ENCODE measurements at places on chromosomes 5 and 9.

GRCh38 chr9:4822057-4822456 is 29.3 kb downstream of the RCL1 start:
- no peak overlapping the region for H3K4me3 ChIP-seq
- H3K36me3 ChIP-seq = no peaks in the 10 kb centered on the region
- no peaks in the 10 kb centered on the region for H3K27me3 ChIP-seq
- H3K4me1 ChIP-seq = no peaks in the 10 kb centered on the region
- no peak overlapping the region for H3K27ac ChIP-seq

- DNase-seq = peak; percentile 69
- peak overlapping the region; percentile 46 for H3K27ac ChIP-seq
- no peaks in the 10 kb centered on the region for H3K27me3 ChIP-seq
Measured at GRCh38 chr9:113879911-113880310, 3.8 kb downstream of the ZNF618 start.

DNA sequence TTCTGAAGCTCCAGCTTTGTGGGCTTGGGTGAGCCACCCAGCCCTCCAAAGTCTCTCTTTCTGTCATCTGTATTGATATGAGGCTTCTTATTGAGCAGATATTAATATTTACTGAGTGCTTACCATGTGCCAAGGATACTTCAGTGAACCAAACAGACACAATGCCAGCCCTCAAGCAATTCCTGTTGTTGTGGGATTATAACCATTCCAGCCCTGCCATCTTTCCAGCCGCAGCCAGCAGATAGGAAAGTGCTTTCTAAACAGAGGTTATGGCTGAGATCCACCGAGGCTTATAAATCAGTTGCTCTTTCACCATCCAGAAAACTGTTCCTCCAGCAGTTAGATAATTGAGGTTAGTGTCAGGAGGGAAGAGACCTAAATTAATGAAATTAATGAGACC is 137.7 kb upstream of the ALDH1B1 start:
- no peak for DNase-seq
- H3K27ac ChIP-seq = no peak overlapping the region
- peaks cover 7% of the 10 kb centered on the region for H3K27me3 ChIP-seq
- H3K4me3 ChIP-seq = no peak overlapping the region

GRCh38 chr9:124618476-124618875 is 111.3 kb upstream of the NR5A1 start:
- H3K4me3 ChIP-seq = no peak overlapping the region
- H3K4me1 ChIP-seq = no peaks in the 10 kb centered on the region
- DNase-seq = no peak
- no peaks in the 10 kb centered on the region for H3K36me3 ChIP-seq

- H3K36me3 ChIP-seq = no peaks in the 10 kb centered on the region
- DNase-seq = no peak
- H3K4me3 ChIP-seq = no peak overlapping the region
- H3K27ac ChIP-seq = no peak overlapping the region
- H3K4me1 ChIP-seq = no peaks in the 10 kb centered on the region
Measured at GRCh38 chr5:154098465-154098864, 59.7 kb downstream of the MFAP3 start.

- no peaks in the 10 kb centered on the region for H3K36me3 ChIP-seq
- no peaks in the 10 kb centered on the region for H3K27me3 ChIP-seq
- H3K4me1 ChIP-seq = peaks cover 26% of the 10 kb centered on the region
- peak; percentile 86 for DNase-seq
- peak overlapping the region; percentile 17 for H3K27ac ChIP-seq
Measured at GRCh38 chr5:82165740-82166530, 112.2 kb downstream of the RPS23 start.

- H3K27me3 ChIP-seq = no peaks in the 10 kb centered on the region
- no peak overlapping the region for H3K27ac ChIP-seq
- no peak overlapping the region for H3K4me3 ChIP-seq
- no peaks in the 10 kb centered on the region for H3K4me1 ChIP-seq
- DNase-seq = no peak
Measured at GRCh38 chr5:109630093-109630492, 59.6 kb upstream of the MAN2A1 start.

- no peak overlapping the region for H3K27ac ChIP-seq
- H3K36me3 ChIP-seq = no peaks in the 10 kb centered on the region
- peak; percentile 36 for DNase-seq
- no peak overlapping the region for H3K4me3 ChIP-seq
- H3K27me3 ChIP-seq = no peaks in the 10 kb centered on the region
Measured at GRCh38 chr9:69584759-69585158, 87.4 kb downstream of the APBA1 start.

DNA sequence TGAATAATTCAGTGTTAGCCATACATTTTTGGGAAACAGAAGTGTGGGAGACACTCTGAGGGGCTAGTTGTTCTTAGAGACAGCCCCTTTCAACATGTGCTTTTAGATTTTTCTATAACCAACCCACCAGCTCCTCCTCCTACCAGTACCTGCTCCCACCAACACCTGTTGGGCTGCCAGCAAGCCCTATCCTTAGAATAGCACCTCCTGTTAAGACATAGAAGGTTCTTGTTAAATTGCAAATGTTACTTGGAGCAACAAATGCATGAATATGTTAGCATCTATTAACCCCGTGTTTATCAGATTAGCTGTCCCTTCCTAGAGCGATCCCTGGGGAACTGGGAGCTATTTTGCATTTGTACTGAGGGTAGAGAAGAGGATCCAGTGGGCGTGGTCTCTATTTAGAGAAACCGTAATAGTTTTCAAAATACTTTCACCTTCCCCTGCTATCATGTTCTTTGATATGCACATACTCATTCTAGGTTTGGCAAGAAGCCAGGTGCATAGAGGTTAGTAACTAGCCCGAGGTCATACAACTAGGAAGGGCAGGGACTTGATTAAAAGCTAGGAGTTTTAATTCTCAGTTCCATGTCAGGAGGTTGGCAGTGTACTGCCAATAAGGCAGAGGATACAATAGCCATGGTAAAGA is 334.4 kb downstream of the KCTD16 start:
- H3K4me1 ChIP-seq = no peaks in the 10 kb centered on the region
- H3K36me3 ChIP-seq = no peaks in the 10 kb centered on the region
- no peak for DNase-seq
- no peak overlapping the region for H3K4me3 ChIP-seq
- no peaks in the 10 kb centered on the region for H3K27me3 ChIP-seq

- peak; percentile 38 for DNase-seq
- H3K4me1 ChIP-seq = peaks cover 21% of the 10 kb centered on the region
- H3K36me3 ChIP-seq = peaks cover 4% of the 10 kb centered on the region
- no peak overlapping the region for H3K27ac ChIP-seq
Measured at GRCh38 chr9:132673355-132673754, 3.1 kb downstream of the GTF3C4 start.

GRCh38 chr5:143133721-143134120 is 269.8 kb downstream of the NR3C1 start:
- DNase-seq = no peak
- no peak overlapping the region for H3K27ac ChIP-seq
- no peaks in the 10 kb centered on the region for H3K4me1 ChIP-seq
- no peaks in the 10 kb centered on the region for H3K36me3 ChIP-seq
- H3K27me3 ChIP-seq = no peaks in the 10 kb centered on the region
- no peak overlapping the region for H3K4me3 ChIP-seq

GRCh38 chr5:55031492-55031891 is 7.4 kb downstream of the GZMK start:
- no peaks in the 10 kb centered on the region for H3K27me3 ChIP-seq
- DNase-seq = no peak
- H3K36me3 ChIP-seq = no peaks in the 10 kb centered on the region
- no peaks in the 10 kb centered on the region for H3K4me1 ChIP-seq

GRCh38 chr5:143826951-143827444 is 15.0 kb downstream of the HMHB1 start:
- no peaks in the 10 kb centered on the region for H3K27me3 ChIP-seq
- no peaks in the 10 kb centered on the region for H3K4me1 ChIP-seq
- H3K4me3 ChIP-seq = no peak overlapping the region
- H3K36me3 ChIP-seq = no peaks in the 10 kb centered on the region
- DNase-seq = peak; percentile 15

DNA sequence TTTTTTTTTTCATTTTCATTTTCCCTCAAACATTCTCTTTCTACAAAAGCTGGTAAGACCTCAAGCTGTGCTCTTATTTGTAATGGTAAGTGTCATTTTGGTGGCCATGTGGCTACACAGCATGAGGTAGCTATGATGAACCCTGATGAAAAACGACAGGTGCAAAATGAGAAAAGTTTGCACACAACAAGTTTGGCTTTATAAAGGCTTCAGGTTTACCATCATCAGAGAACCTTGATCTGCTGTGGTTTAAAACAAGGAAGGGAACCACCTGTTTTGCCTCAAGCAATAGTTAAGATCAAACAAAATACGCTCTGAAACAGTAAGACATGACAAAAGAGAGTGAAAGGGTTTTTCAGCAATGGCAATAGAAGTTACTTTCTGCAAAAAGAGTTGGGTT is 1124.6 kb upstream of the ACO1 start:
- H3K4me1 ChIP-seq = no peaks in the 10 kb centered on the region
- DNase-seq = no peak
- H3K4me3 ChIP-seq = no peak overlapping the region
- no peak overlapping the region for H3K27ac ChIP-seq
- no peaks in the 10 kb centered on the region for H3K36me3 ChIP-seq

GRCh38 chr5:164289526-164289925 is 784.1 kb downstream of the MAT2B start:
- DNase-seq = no peak
- H3K36me3 ChIP-seq = no peaks in the 10 kb centered on the region
- H3K4me3 ChIP-seq = no peak overlapping the region
- H3K4me1 ChIP-seq = no peaks in the 10 kb centered on the region
- H3K27ac ChIP-seq = no peak overlapping the region

GRCh38 chr9:126116351-126117157 is 210.1 kb upstream of the MVB12B start:
- H3K4me1 ChIP-seq = no peaks in the 10 kb centered on the region
- H3K4me3 ChIP-seq = no peak overlapping the region
- H3K27me3 ChIP-seq = no peaks in the 10 kb centered on the region
- H3K27ac ChIP-seq = no peak overlapping the region

- H3K4me1 ChIP-seq = no peaks in the 10 kb centered on the region
- no peak overlapping the region for H3K27ac ChIP-seq
- no peak overlapping the region for H3K4me3 ChIP-seq
Measured at GRCh38 chr9:72758944-72759343, 193.9 kb downstream of the ALDH1A1 start.

DNA sequence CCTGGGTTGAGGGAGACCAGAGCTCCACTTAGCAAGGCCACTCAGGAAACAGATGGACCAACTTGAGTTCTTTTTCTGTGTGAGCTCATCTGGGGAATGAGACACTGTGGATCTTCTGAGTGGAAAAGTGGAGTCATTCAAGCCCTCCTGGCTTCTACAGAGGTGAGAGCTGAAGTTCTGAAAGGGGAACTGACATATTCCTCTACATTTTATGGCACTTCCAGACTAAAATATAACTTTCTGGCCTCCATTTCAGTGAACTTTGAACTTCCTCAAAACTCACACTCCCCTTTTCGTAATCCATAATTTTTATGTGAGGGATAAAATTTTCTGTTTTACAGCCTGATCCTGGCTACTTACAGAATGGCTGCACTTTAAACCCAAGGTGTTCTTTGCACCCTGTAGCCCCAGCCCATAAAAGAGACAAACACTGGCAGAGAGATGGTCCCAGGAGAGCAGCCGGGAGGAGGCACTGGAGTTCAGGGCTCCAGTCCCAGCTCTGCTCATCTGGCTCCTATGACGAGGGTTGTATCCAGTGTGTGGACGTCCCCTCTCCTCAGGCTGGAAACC is 10.8 kb downstream of the SPAAR start:
- H3K4me1 ChIP-seq = peaks cover 7% of the 10 kb centered on the region
- H3K36me3 ChIP-seq = no peaks in the 10 kb centered on the region
- DNase-seq = no peak
- H3K27me3 ChIP-seq = no peaks in the 10 kb centered on the region
- H3K4me3 ChIP-seq = no peak overlapping the region
- H3K27ac ChIP-seq = no peak overlapping the region

GRCh38 chr9:7341571-7341970 is 458.0 kb downstream of the DMAC1 start:
- H3K4me3 ChIP-seq = no peak overlapping the region
- DNase-seq = no peak
- H3K27ac ChIP-seq = no peak overlapping the region
- no peaks in the 10 kb centered on the region for H3K4me1 ChIP-seq
- no peaks in the 10 kb centered on the region for H3K36me3 ChIP-seq
- no peaks in the 10 kb centered on the region for H3K27me3 ChIP-seq

DNA sequence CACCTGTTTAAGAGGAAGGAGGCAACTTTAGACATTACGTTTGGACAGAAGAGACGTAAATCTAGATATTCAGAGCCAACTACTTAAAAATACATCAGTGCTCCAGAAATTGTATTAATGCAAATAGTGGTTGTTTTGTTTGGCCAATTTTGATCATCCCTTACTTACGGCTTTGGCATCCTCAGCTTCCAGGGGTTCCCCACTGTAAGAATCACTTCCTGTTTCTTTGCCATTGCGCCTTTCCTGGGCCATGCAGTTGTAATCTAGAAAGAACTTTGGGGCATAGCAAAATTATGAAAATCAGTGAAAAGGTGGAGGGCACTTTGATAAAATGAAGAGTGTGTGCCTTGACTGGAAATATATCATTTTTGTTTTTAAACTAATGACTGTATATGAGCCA is 537.2 kb upstream of the TLE4 start:
- H3K4me1 ChIP-seq = no peaks in the 10 kb centered on the region
- H3K4me3 ChIP-seq = no peak overlapping the region
- DNase-seq = no peak
- H3K27me3 ChIP-seq = no peaks in the 10 kb centered on the region

- H3K4me1 ChIP-seq = no peaks in the 10 kb centered on the region
- H3K4me3 ChIP-seq = no peak overlapping the region
- H3K27me3 ChIP-seq = no peaks in the 10 kb centered on the region
- DNase-seq = no peak
Measured at GRCh38 chr5:179292681-179293635, 52.3 kb downstream of the ADAMTS2 start.

- H3K27me3 ChIP-seq = no peaks in the 10 kb centered on the region
- no peaks in the 10 kb centered on the region for H3K36me3 ChIP-seq
- H3K27ac ChIP-seq = no peak overlapping the region
- DNase-seq = no peak
- H3K4me3 ChIP-seq = no peak overlapping the region
Measured at GRCh38 chr5:143331956-143332355, 71.5 kb downstream of the NR3C1 start.

- H3K4me1 ChIP-seq = peaks cover 8% of the 10 kb centered on the region
- H3K27ac ChIP-seq = peak overlapping the region; percentile 15
- H3K4me3 ChIP-seq = no peak overlapping the region
- peak; percentile 53 for DNase-seq
- H3K27me3 ChIP-seq = no peaks in the 10 kb centered on the region
- H3K36me3 ChIP-seq = no peaks in the 10 kb centered on the region
Measured at GRCh38 chr9:113828221-113828620, 47.9 kb upstream of the ZNF618 start.

DNA sequence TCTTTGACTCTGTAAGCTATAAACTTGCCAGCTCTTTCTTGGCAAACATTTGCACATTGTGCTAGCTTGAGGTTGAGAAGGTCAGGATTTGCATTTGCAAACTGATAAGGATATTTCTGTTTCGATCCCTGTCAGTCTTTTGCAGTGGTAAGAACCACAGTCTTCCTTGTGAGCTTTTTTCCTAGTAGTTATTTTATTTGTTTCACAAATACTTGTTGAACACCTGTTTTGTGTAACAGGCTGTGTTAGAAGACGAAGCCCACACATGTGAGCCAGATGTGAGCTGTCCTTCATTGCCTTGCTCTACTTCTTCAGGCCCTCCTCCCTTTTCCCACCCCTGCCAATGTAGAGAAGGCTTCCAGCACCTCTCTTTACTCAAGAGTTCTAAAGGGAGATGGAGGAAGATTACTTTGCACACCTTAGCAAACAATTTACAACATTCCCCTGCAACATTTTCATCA is 327.0 kb upstream of the KLF4 start:
- no peaks in the 10 kb centered on the region for H3K4me1 ChIP-seq
- DNase-seq = no peak
- no peak overlapping the region for H3K27ac ChIP-seq
- no peaks in the 10 kb centered on the region for H3K27me3 ChIP-seq
- no peaks in the 10 kb centered on the region for H3K36me3 ChIP-seq
- no peak overlapping the region for H3K4me3 ChIP-seq
